ENCODE measurements at places on chromosomes 6 and 20.
A peak's percentile ranks its signal among the peaks of the same experiment; 100 is the strongest.

- no peak for DNase-seq
These were observed 56.2 kb upstream of the PREP start for GRCh38 chr6:105459049-105459448.

GRCh38 chr20:56766528-56766927 is 137.4 kb downstream of the TFAP2C start:
- DNase-seq, result no peak

DNA sequence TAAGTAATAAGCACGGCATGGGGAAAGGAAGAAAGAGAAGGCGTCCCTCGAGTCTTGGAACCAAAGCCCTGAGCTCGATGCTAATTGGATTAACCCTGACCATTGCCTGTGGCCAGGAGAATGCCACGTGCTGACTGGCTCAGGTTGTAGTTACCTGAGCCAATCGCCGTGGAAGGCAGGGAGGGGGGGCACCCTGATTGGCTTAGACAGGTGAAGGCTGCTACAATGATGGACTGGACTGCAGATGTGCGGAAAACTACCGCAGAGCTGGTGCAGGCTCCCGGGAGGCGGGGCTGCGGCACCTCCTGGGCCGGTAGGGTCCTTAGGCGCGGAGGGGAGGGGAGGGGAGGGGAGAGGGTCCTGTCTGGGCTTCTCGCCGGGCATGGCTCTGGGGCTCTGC is 121.3 kb downstream of the TFAP2C start:
- no peak for DNase-seq

GRCh38 chr6:169300916-169301315 is 47.3 kb upstream of the THBS2 start:
- DNase-seq, result no peak

- no peak for DNase-seq
These were observed 15.8 kb downstream of the IL22RA2 start for GRCh38 chr6:137157601-137158000.

- DNase-seq, result no peak
These were observed 398.4 kb downstream of the TBC1D32 start for GRCh38 chr6:120935908-120936307.

GRCh38 chr20:17558154-17558940 is 11.5 kb upstream of the DSTN start:
- DNase-seq, result peak; percentile 75

DNA sequence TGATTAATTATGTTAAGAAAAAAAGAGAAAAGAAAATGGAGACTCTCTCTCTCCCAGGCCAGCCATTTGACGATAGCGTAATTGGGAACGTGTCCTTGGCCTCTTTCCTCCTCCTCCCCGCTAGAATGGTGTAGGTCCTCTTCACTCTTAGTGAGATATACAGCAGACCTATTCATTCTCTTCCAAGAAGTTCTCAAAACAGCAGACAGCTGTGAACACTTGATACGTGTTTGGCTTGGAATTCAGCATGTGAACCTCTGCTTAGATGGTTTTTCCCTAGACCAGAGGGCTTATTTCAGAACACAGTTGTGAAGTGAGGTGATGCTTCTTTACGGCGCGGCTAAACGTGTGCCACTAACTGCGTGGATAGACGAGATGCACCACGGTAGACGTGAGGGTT is 32.6 kb upstream of the TULP4 start:
- no peak for DNase-seq

GRCh38 chr20:23776067-23776771 is 25.5 kb upstream of the CST1 start:
- DNase-seq, result no peak

DNA sequence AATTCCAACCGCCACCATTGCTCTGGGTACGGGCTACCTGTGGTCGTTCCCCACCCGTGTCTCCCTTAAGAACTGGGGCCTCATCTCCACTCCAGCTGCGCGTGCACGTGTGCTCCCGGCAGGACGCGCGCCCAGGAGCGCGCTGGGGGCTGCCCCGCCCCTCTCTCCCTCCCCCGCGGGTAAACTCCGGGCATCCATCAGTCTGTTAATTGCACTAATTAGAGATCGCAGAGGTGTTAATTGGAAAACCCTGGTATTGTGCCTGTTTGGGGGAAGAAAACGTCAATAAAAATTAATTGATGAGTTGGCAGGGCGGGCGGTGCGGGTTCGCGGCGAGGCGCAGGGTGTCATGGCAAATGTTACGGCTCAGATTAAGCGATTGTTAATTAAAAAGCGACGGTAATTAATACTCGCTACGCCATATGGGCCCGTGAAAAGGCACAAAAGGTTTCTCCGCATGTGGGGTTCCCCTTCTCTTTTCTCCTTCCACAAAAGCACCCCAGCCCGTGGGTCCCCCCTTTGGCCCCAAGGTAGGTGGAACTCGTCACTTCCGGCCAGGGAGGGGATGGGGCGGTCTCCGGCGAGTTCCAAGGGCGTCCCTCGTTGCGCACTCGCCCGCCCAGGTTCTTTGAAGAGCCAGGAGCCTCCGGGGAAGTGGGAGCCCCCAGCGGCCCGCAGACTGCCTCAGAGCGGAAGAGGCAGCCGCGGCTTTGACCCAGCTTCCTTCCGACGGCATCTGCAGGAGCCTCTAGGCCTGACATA is 14.4 kb downstream of the FOXP4 start:
- DNase-seq, result no peak

DNA sequence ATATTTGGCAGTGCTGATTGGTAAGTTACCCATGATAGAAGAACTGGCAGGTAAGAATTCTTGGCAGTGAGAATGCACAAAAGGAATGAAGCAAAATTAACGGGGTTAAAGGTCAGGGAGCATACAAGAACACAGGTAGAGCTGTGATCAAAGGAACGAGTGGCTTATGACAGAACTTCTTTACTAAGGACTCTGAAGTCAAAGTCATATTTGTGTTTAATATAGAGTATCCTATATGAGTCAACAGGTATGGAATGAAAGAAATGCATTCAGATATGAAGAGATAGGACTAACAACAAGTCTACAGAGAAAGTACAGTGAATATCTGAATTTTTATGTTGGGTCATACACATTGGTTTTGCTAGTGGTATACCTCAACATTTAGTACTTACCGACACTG is 209.0 kb upstream of the CITED2 start:
- DNase-seq, result no peak

- DNase-seq, result no peak
These were observed 110.6 kb downstream of the CDKAL1 start for GRCh38 chr6:20644667-20645370.

DNA sequence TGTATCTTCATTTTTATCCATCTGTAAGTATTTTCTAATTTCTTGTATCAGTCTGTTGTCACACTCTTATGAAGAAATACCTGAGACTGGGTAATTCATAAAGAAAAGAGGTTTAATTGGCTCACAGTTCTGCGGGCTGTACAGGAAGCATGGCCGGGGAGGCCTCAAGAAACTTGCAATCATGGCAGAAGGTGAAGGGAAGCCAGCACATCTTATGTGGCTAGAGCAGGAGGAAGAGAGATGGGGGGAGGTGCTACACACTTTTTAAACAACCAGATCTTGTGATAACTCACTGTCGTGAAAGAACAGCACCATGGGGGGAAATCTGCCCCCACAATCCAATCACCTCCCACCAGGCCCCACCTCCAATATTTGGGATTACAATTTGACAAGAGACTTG is 10.9 kb upstream of the BCKDHB start:
- no peak for DNase-seq

- no peak for DNase-seq
These were observed 125.8 kb downstream of the INSM1 start for GRCh38 chr20:20493701-20494100.

- no peak for DNase-seq
These were observed 10.6 kb upstream of the SUPT3H start for GRCh38 chr6:45388328-45388727.

GRCh38 chr20:17442588-17442987 is 88.6 kb downstream of the BFSP1 start:
- DNase-seq, result no peak

GRCh38 chr6:43189776-43190304 is 7.8 kb downstream of the CUL9 start:
- no peak for DNase-seq

DNA sequence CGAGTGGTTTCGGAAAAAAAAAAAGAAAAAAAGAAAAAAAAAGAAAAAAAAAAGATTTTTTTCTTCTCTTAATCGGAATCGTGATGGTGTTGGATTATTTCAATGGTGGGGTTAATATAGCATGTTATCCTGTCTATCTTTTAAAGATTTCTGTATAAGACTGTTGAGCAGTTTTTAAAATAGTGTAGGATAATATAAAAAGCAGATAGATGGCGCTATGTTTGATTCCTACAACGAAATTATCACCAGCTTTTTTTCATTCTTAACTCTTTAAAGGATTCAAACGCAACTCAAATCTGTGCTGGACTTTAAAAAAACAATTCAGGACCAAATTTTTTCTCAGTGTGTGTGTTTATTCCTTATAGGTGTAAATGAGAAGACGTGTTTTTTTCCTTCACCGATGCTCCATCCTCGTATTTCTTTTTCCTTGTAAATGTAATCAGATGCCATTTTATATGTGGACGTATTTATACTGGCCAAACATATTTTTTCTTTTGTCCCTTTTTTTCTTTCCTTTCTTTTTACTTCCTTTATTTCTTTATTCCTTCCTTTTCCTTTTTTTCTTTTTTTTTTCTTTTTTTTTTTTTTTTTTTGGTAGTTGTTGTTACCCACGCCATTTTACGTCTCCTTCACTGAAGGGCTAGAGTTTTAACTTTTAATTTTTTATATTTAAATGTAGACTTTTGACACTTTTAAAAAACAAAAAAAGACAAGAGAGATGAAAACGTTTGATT is 3.6 kb downstream of the SOX4 start:
- DNase-seq, result no peak

GRCh38 chr6:166950443-166950821 is 5.9 kb downstream of the RNASET2 start:
- DNase-seq, result no peak

DNA sequence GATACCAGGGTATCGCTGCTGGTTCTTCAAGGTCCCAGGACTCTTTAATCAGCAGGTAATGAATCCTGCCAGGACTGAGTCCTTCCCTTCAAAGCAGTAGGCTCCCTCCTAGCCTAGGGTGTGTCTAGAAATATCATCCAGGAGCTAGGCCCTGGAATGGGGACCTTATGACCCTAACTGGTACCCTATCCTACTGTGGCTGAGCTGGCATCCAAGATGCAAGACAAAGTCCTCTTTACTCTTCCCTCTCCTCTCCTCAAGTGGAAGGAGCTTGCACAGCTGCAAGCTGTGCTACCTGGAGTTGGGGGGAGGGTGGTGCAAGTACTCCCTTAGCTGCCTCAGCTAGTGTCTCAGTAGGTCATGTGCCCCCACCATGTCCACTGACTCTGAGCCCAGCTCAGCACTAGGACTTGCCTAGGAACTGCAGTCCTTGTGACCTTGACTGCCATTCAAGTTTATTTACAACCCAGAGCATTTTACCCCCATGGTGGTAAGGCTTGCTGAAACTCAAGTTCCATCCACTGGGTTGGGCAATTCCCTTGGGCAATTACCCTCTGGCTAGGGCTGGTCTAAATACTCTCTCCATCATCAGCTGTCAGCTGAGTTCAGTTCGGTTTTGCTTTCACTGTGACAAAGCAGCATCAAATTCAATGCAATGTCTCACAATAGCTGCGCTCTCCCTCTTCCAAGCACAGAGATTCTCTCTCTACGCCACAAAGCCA is 48.4 kb upstream of the TOP1 start:
- no peak for DNase-seq

- DNase-seq, result no peak
These were observed 109.7 kb downstream of the FAM120B start for GRCh38 chr6:170416303-170416702.

DNA sequence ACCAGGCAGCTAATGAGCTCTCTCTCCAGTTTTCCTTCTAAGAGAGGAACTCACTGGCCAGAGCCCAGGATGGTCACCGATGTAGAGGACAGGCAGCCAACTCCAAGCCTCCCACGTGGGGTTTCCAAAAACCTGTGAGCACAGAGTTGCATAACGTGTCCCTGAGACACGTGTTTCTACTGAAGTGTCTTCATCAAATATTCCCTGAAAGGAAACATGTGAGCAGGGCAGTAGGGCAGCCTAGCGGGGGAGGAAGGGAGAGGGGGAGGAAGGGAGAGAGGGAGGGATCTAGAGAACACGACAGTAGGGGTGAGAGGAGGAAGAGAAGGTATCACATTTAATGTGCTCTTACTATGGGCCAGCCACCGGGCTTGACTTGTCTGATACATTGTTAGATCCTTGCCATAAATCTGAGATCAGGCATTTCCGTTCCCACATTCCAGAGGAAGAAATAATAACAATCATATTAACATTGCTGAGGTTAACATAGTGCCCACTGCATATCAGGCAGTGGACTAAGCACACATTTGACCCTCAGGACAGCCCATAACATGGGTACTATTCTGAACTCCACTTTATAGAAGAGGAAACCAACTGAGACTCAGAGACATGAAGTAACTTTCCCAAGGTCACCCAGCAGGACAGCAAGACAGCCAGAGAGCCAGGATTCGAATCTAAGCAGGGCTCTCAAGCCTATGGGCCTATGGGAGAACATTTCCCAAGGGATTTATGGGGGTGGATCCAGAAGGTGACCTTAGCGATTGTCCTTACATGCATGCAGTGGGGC is 4.5 kb upstream of the SYS1 start:
- DNase-seq, result no peak

DNA sequence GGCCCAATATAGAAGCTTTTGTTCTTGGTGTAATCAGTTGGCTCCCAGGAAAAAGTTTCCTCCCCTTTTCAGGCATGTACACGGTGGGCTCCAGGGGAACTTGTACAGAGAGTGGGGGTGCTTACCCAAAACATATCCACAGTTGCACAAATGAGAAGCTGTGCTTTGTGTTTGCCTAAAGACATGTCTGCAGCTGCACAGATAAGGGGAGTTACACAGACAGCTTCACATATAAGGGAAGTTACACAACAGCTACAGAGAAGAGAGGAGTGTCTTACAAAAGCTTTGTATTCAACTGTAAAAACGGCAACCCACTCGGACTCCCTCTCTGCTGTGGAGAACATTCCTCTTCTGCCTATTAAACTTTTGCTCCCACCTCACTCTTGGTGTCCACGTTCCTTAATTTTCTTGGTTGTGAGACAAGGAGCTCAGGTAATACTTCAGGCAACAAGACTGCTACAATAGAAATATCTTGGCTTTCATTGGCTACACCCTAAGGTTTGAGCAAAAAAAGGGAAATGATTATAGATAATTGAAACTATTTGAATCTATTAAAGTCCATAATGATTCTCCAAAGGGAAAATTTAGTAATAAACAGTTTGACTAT is 7.4 kb upstream of the PNRC1 start:
- DNase-seq, result no peak

DNA sequence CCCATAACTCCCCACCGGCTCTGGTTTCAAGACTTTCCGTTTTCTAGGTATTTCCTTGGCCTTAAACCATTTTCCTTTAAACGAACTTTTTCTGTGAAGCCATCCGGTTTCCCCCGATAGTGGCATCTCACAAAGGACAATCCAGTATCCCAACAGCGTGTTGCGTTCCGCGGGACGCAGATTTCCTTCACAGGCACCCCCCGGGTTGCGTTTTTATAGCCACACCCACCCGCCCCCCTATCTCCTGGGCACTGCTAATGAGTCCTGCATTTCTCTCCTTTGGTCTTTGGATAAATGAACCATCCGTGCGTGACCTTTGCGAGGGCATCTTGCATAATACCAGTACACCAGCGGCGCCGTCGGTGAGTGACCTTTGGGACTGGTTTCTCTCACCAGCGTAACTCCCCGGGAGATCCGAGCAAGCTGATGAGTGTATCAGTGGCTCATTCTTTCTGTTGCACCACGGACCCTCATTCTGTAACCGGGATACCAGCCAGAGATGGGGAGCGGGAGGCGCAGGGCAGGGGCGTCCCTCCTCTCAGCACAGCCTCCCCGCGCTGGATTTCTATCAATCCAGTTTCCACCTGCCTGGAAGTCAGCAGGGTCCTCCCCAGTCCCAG is 586 bp upstream of the NQO2 start:
- DNase-seq, result no peak

GRCh38 chr20:32296412-32296811 is 19.0 kb downstream of the KIF3B start:
- DNase-seq, result no peak

All from retinal pigment epithelial cell (primary cell).